ENCODE measurements at places on chromosomes 2 and 18.

- no peak for DNase-seq
Measured at GRCh38 chr2:128720080-128721022, 401.7 kb upstream of the HS6ST1 start.

- DNase-seq: no peak
Measured at GRCh38 chr18:58269931-58270330, 225.9 kb downstream of the NEDD4L start.

- DNase-seq: no peak
Measured at GRCh38 chr2:108329771-108330170, 41.1 kb downstream of the SULT1C2 start.

- no peak for DNase-seq
Measured at GRCh38 chr2:40510304-40510703, 58.4 kb upstream of the SLC8A1 start.

- DNase-seq: no peak
Measured at GRCh38 chr2:70258532-70258875, 567 bp downstream of the PCYOX1 start.

All from germinal center (tissue), 1 donor.